ENCODE measurements at places on chromosomes 3 and 15.
A peak's percentile ranks its signal among the peaks of the same experiment; 100 is the strongest.

GRCh38 chr15:60661080-60661645 is 182.2 kb upstream of the ICE2 start:
- DNase-seq: no peak
- no peaks in the 10 kb centered on the region for H3K36me3 ChIP-seq
- no peak overlapping the region for H3K27ac ChIP-seq
- H3K4me1 ChIP-seq: no peaks in the 10 kb centered on the region

- H3K4me1 ChIP-seq: no peaks in the 10 kb centered on the region
- H3K27ac ChIP-seq: no peak overlapping the region
- peak; percentile 13 for DNase-seq
Measured at GRCh38 chr3:164897342-164897741, 181.0 kb downstream of the SI start.

GRCh38 chr3:48504051-48504946 is at the start of gene SHISA5:
TSS of gene SHISA5 (minus strand) at chr3:48504174. CDS start at chr3:48504094, 80 bp downstream.
- H3K27ac ChIP-seq: no peak within 1 kb of the TSS
- H3K4me1 ChIP-seq: peaks cover 5% of the 10 kb centered on the region
- H3K27me3 ChIP-seq: peaks cover 11% of the 10 kb centered on the region
- DNase-seq: no peak

- H3K4me3 ChIP-seq: no peak overlapping the region
- no peak overlapping the region for H3K27ac ChIP-seq
- no peaks in the 10 kb centered on the region for H3K4me1 ChIP-seq
- no peaks in the 10 kb centered on the region for H3K36me3 ChIP-seq
- H3K27me3 ChIP-seq: peaks cover 4% of the 10 kb centered on the region
Measured at GRCh38 chr3:194930377-194931204, 244.9 kb downstream of the FAM43A start.

- H3K36me3 ChIP-seq: no peaks in the 10 kb centered on the region
- H3K4me1 ChIP-seq: peaks cover under 1% of the 10 kb centered on the region
- H3K4me3 ChIP-seq: no peak overlapping the region
- no peak overlapping the region for H3K27ac ChIP-seq
Measured at GRCh38 chr15:39432912-39433348, 147.9 kb upstream of the THBS1 start.

DNA sequence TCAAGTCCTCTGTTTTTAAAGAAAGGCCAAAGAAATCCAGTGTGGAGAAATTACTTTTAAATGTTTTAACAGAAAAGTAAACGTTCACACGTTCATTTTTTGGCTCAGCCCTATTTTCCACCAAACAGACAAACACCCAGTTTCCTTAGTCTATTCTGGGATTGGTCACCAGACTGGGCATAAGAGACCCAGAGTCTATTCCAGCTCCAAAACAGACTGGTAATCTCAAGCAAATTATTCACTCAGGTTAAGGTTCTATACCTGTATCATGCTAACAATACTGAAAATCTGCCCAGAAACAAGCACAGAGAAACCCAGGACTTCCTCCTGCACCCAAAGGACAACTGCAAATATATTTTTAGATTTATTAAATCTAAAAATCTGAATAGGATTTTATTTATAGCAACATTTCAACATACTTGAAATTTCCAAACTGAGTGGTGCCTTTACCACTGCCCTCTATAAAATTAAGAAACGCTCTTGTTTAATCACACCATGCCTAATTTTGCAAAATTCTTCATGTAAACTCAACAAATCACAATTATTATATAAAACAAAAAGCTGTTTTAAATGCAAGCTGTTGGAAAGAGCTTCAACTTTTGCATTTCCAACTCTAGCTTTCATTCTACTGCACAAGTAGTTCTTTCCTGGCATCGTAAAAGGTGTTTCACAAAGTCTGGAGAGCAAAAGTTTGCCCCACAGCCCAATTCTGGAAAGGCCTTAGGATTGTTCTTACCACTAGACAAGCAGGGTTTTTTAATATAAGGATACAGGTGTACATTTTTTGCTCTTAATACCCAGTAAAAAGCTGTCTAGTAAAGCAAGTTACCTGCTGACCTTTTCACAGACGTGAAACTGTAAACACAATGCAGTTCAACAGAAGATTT is 18.7 kb downstream of the ZNF148 start:
- no peak for DNase-seq
- no peaks in the 10 kb centered on the region for H3K27me3 ChIP-seq
- peaks cover 16% of the 10 kb centered on the region for H3K4me1 ChIP-seq

- no peak overlapping the region for H3K4me3 ChIP-seq
- H3K36me3 ChIP-seq: no peaks in the 10 kb centered on the region
- peak overlapping the region; percentile 92 for H3K27ac ChIP-seq
- peaks cover 46% of the 10 kb centered on the region for H3K4me1 ChIP-seq
Measured at GRCh38 chr3:141796081-141796888, 33.1 kb downstream of the GRK7 start.

GRCh38 chr3:8303466-8303865 is 198.2 kb upstream of the LMCD1 start:
- H3K4me1 ChIP-seq: peaks cover 30% of the 10 kb centered on the region
- no peaks in the 10 kb centered on the region for H3K27me3 ChIP-seq
- no peak for DNase-seq
- no peaks in the 10 kb centered on the region for H3K36me3 ChIP-seq
- no peak overlapping the region for H3K27ac ChIP-seq

DNA sequence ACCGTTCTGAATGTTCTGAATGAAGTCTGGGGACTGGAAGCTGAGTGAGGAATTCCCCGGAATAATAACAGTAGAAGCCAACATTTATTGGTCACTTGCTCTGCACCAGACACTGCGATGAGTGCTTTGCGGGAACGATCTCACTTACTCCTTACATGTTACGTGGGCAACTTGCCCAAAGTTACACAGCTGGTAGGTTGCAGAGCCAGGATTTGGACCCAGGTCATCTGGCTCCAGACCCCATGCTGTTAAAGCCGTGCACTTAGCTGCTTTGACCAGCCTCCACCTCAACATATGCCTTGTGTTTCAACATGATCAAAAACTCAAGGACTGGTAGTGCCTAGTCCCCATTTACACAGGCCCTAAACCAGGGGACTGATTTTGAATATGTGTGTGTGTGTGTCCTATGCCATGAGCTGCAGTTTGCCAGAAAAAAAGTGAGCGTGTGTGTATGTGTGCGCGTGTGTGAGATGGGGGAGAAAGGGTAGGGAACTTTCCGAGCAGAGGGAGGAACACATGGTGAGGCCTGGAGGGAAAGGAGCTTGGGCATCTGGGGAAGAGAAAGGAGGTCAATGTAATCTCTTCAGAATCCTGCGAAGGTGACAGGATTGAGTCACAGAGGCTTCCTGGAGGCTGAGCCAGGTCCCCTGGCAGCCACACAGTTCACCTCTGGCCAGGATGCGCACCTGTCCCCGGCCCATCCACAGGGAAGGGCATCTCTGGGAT is 28.9 kb downstream of the LINGO1 start:
- no peaks in the 10 kb centered on the region for H3K4me1 ChIP-seq
- no peak overlapping the region for H3K27ac ChIP-seq
- DNase-seq: no peak
- no peaks in the 10 kb centered on the region for H3K27me3 ChIP-seq
- no peak overlapping the region for H3K4me3 ChIP-seq
- H3K36me3 ChIP-seq: no peaks in the 10 kb centered on the region

GRCh38 chr3:193989186-193989585 is 146.8 kb upstream of the HES1 start:
- no peaks in the 10 kb centered on the region for H3K36me3 ChIP-seq
- no peak overlapping the region for H3K27ac ChIP-seq
- H3K4me3 ChIP-seq: no peak overlapping the region
- no peak for DNase-seq
- no peaks in the 10 kb centered on the region for H3K4me1 ChIP-seq
- H3K27me3 ChIP-seq: peaks cover 49% of the 10 kb centered on the region

GRCh38 chr3:61564395-61565059 is 3.2 kb downstream of the PTPRG start:
- no peaks in the 10 kb centered on the region for H3K27me3 ChIP-seq
- H3K4me3 ChIP-seq: no peak overlapping the region
- H3K36me3 ChIP-seq: no peaks in the 10 kb centered on the region
- no peak for DNase-seq
- H3K27ac ChIP-seq: no peak overlapping the region

GRCh38 chr3:49399461-49399860 is 12.3 kb downstream of the RHOA start:
- no peak for DNase-seq
- H3K27me3 ChIP-seq: no peaks in the 10 kb centered on the region
- no peak overlapping the region for H3K4me3 ChIP-seq
- H3K27ac ChIP-seq: no peak overlapping the region
- peaks cover 70% of the 10 kb centered on the region for H3K36me3 ChIP-seq

DNA sequence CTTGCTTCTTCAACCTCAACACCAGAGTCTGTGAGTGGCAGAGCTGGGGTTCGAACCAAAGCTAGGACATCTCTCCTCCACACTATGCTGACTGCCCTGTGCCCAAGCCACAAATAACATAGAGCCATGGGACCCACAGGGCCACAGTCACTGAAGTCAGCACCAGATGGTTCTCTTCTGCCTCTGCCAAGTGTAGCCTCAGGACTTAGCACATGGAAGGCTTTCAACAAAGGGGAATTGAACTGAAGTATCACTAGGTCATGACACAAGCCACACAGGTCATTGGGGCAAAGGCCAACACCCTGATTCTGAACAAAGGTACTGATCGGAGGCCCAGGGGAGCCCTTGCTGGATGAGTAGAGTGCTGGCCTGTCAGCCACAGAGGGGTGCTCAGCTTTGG is 83.6 kb downstream of the BDH1 start:
- H3K4me3 ChIP-seq: no peak overlapping the region
- H3K36me3 ChIP-seq: no peaks in the 10 kb centered on the region
- no peak overlapping the region for H3K27ac ChIP-seq
- DNase-seq: no peak
- H3K27me3 ChIP-seq: peaks cover 22% of the 10 kb centered on the region
- H3K4me1 ChIP-seq: no peaks in the 10 kb centered on the region

DNA sequence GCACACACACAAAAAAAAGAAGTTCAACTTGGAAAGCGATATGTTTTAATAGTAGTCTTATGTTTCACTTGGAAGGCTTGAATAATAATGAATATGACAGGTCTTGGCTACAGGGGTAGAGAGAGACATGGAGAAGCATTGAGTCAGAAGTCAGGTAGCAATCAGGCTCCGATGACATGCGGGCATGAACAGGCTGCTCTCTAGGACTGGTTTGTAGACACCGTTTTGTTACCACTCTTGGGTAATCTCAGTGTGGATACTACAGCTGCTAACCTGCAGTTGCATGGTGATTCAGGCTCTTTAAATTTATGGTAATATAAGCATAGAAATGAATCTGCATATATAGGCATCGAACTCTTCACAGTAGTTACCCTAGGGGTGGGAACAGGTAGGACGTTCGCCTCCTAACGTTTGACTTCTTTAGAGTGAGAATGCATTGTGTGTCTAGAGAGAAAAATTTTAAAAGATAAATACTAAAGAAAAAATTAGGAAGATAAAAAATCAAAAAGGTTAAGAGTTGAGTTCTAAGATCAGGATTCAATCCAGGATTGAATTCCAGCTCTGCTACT is 241.6 kb upstream of the KBTBD8 start:
- H3K4me1 ChIP-seq: no peaks in the 10 kb centered on the region
- no peak overlapping the region for H3K27ac ChIP-seq
- H3K4me3 ChIP-seq: no peak overlapping the region

DNA sequence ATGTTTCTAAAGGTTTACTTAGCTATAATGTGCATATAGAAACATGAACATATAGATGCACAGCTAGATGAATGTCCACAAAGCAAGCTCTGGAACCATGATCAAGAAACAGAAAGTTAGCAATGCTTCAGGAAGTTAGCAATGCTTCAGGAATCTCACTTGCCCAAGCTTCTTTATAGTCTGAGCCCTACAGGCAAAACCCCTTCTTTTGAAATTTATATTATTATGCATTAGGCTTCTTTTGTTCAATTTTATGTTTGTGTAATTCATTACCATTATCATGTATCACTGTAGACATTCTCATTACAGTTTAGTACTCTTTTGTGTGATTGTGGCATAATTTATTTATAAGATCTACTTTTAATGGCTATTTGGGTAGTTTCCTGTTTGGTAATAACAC is 286.4 kb upstream of the BCHE start:
- no peak for DNase-seq
- no peak overlapping the region for H3K27ac ChIP-seq
- H3K4me1 ChIP-seq: no peaks in the 10 kb centered on the region

- no peak overlapping the region for H3K27ac ChIP-seq
- H3K36me3 ChIP-seq: no peaks in the 10 kb centered on the region
- no peaks in the 10 kb centered on the region for H3K4me1 ChIP-seq
- no peak for DNase-seq
Measured at GRCh38 chr3:146339349-146339748, 88.4 kb upstream of the PLSCR4 start.

- H3K27me3 ChIP-seq: no peaks in the 10 kb centered on the region
- DNase-seq: no peak
- peak overlapping the region; percentile 27 for H3K27ac ChIP-seq
- no peaks in the 10 kb centered on the region for H3K4me1 ChIP-seq
- no peak overlapping the region for H3K4me3 ChIP-seq
- H3K36me3 ChIP-seq: peaks cover 96% of the 10 kb centered on the region
Measured at GRCh38 chr15:100189849-100190248, 151.9 kb downstream of the ADAMTS17 start.

DNA sequence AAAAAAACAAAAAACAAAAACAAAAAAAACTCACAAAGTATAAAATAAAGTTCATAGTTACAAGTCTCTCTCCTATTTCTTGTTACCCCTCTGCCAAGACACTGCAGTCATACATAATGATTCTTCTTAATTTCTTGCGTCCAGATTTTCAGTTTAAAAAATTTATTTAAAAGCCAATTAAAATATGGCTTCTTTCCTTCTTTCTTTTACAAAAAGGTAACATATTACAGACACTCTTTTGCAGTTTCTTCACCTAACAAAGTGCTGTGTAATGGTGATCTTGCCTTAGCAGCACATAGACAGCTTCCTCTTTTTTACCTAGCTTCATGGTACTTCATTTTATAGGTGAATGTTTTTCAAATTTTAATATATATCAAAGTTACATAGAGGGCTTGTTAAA is 136.1 kb upstream of the SGO1 start:
- no peak overlapping the region for H3K4me3 ChIP-seq
- H3K4me1 ChIP-seq: no peaks in the 10 kb centered on the region
- no peak overlapping the region for H3K27ac ChIP-seq
- no peaks in the 10 kb centered on the region for H3K36me3 ChIP-seq

DNA sequence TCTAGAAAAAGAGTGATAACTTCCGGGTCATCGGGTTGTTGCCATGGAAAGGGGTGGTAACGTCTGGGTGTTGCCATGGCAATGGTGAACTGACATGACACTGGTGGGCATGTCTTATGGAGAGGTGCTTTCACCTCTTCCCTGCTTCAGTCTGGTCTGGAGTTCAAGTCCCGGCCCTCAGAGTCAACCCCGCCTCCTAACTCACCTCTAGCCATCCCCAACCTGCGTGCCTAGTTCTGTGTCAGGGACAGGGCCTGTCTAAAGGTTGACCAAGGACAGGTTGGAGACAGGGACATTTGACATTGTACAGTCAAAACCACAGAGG is 96.0 kb downstream of the LSM3 start:
- no peak for DNase-seq
- no peaks in the 10 kb centered on the region for H3K4me1 ChIP-seq
- no peak overlapping the region for H3K4me3 ChIP-seq
- H3K27me3 ChIP-seq: no peaks in the 10 kb centered on the region
- H3K27ac ChIP-seq: no peak overlapping the region
- H3K36me3 ChIP-seq: no peaks in the 10 kb centered on the region

Measured in DND-41 (cell line).